ENCODE measurements at places on chromosomes 1 and 21.

GRCh38 chr1:112625696-112626095, 6.1 kb downstream of the CAPZA1 start:
- DNase-seq: no peak

DNA sequence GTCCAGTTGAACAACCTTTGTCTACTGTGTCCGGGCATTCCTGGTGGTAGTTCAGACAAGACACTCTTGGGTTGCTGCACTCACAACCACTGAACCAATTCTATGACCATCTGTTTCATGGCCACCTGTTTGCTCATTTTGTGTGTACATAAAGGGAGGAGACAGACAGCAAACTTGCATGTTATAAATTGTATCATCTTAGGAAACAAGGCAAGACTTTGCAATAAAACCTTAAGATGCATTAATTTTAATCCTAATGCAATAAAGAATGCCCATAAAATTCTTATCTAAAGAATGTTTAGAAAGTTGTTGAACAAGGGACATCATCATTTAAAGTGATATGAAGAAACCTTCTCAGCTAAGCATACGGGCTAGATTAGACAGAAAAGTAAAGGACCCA, 34.8 kb downstream of the ADAM30 start:
- no peak for DNase-seq

DNA sequence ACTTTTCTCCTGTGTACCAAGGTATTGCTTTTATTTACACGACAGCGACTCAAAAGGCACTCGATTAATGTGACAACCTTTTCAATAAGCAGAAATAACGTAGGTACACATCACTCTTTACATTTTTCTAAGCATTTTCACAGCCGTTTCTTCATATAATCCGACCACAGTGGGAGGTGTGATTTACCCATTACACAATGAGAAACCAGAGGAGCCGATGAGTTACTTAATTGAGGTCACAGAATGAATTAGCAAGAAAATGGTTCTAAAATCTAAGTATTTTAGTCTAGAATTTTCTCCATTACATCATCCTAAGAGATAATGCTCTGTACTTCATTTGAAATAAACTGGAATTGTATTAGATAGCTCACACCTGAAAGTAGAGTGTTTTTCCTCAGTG, 71.5 kb downstream of the UMODL1 start:
- no peak for DNase-seq

DNA sequence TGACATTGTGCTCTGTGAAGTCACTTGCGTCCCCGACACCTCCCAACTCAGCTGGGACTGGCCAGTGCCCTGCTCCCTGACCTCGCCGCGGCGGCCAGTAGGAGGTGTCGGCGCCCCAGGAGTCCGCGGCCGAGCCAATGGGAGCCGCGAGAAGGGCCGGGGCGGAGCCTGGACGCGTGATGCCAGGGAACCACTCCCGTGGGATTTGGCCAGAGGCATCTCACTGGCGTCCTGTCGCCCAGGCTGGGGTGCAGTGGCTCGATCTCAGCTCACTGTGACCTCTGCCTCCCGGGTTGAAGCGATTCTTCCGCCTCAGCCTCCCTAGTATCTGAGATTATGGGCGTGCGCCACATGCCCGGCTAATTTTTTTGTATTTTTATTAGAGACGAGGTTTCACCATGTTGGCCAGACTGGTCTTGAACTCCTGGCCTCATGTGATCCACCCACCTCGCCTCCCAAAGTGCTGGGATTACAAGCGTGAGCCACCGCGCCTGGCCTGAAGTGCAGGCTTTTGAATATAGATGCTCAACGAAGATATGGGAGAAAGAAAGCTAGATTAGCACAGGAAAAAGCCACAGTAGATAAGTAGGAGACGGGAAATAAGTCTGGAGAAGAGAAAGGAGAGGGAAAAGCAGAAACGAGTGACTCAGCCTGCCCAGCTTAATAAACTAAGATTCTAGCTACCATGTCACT, 38.0 kb downstream of the ZBTB8OS start:
- DNase-seq: peak; percentile 64

- DNase-seq: no peak
Observed at GRCh38 chr1:100253552-100253951, 3.9 kb upstream of the DBT start.

All from left hindlimb (tissue), 1 donor.